ENCODE measurements at places on chromosomes 7 and 10.

DNA sequence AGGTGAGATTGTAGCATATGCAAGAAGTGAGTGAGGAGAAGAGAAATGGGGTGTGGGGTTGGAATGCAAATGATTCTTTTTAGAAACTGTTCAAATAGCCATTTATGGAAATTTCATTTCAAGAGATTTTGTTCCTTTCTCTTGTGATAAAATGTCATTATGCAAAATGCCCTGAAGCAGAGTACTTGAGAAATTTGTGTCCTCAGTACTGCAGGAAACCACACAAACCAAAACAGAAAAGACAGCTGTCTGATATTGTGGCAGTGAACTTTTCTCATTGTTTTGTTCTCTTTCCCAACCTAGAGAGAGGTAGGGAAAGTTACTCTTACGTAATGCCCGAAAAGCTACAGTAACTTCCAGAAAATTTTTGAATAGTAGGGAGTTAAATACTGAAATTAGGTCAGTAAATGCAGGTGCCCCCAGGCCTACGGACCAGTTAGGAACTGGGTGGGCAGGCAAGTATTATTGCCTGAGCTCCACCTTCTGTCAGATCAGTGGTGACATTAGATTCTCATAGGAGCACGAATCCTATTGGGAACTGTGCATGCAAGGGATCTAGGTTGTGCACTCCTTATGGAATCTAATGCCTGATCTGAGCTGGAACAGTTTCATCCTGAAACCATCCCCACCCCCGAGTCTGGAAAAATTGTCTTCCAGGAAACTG, 34.0 kb downstream of the DLD start:
- DNase-seq: no peak

GRCh38 chr10:68561865-68562649, 1.9 kb downstream of the TET1 start:
- DNase-seq: no peak

- no peak for DNase-seq
These were observed 265.8 kb downstream of the DNAJB6 start for GRCh38 chr7:157602581-157602980.

GRCh38 chr10:110265573-110266193, 39.0 kb downstream of the SMNDC1 start:
- DNase-seq: no peak

DNA sequence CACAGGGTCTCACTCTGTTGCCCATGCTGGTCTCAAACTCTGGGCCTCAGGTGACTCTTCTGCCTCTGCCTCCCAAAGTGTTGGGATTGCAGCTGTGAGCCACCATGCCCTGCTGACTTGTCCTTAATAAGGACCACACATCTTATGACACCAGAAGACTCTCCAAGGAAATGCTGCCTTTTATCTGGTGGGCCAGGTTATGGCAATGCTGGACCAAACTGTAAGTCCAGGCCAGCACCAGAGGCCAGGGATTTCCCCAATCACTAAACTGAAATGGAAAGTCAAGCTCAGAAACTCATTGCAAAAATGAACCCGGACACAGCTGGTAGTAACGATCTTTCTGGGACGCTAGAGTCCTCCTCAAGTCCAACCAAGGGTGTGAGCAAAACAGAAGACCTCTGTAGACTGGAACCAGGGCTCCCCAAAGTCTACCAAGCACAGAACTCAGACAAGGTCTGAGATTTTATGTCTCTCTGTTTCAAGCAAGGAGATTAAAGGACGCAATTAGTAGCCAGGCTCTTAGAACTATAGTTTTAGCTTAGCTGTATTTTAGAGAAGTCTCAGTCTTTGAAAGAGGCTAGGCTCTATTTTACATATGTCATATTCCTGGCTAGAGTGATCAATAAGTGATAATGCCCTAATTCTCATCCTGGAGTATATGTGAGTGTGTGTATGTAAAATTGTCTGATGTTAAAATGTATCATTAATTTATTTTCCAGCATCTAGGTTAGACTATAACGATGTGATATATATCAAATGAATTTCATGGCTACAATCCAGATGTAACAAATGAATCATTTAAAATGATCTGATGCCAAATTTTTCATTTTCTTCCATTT, 74.0 kb upstream of the ITGB1 start:
- no peak for DNase-seq

DNA sequence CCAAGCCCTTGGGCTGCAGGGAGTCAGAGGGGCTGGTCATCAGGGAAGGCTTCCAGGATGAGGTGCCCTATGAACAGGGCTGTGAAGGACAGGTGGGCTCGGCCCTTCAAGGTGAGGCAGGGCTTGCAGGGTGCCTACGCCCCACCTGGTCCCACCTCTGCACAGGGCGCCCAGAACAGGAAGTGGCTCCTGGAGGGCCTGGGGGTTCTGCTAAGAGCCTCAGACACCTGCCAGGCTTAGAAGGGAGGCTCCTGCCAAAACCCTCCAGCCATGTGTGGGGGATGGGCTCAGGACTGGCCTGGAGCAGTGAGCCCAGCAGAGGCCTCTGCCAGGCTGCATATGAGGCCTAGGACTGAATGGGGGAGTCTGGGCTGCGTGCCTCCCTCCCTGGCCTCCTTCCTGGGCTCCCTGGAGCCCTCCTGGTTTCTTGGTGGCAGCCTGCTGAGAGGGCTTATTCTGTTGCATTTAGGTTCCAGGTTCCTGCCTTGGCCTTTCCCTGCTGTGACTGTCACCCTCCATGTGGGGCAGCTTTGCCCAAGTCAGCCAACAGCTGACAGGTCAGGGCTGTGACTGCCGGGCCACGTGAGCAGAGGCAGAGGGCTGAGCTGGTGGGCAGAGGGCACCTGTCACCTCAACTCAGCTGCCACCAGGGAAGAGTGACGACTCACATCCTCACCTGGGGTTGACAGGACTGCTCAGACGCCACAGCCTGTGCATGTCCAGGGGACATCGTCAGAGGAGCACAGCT, 45.2 kb upstream of the MSMB start:
- DNase-seq: no peak

DNA sequence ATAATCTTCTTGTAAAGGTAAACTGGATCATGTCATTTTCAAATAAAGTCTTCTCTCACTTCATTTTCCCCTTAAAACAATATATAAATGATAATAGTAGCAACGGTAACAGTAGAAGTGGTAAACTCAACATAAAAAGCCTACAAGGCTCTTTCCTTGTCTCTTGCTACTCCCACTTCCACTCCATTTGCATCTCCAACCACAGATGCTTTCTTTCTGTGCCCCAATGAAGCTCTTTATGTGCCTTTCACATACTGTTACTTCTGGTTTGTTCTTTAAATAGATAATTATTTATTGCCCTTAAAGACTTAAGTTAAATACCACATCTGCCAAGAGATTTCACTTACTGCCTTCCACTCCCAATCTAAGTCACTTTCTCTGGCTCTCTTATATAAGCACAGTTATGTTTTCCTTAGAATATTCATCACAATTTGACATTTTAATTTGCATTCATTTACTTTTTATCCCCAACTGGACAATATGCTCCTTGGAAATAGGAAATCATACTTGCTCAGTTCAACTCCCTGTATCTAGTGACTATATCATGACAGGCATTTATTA, 149.9 kb downstream of the CRPPA start:
- DNase-seq: no peak

DNA sequence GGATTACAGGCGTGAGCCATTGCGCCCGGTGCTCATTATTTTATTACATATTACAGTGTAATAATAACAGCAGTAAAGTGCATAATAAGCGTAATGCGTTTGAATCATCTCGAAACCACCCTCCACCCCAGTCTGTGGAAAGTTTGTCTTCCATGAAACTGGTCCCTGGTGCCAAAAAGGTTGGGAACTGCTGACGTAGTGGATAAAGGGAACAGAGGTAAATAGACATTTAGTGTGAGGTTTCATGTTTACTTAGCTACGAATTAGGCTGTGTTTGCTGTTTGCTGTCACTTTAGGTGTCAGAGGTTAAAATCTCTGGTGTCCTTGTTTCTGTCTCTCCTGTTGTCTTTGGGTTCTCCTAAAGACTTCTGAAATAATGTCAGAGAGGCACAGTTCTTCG, 60.3 kb upstream of the SLC39A12 start:
- DNase-seq: no peak

GRCh38 chr10:110067960-110068770, 60.4 kb downstream of the ADD3 start:
- peak; percentile 38 for DNase-seq

- DNase-seq: no peak
These were observed 7.8 kb upstream of the HERC4 start for GRCh38 chr10:68082872-68083271.

DNA sequence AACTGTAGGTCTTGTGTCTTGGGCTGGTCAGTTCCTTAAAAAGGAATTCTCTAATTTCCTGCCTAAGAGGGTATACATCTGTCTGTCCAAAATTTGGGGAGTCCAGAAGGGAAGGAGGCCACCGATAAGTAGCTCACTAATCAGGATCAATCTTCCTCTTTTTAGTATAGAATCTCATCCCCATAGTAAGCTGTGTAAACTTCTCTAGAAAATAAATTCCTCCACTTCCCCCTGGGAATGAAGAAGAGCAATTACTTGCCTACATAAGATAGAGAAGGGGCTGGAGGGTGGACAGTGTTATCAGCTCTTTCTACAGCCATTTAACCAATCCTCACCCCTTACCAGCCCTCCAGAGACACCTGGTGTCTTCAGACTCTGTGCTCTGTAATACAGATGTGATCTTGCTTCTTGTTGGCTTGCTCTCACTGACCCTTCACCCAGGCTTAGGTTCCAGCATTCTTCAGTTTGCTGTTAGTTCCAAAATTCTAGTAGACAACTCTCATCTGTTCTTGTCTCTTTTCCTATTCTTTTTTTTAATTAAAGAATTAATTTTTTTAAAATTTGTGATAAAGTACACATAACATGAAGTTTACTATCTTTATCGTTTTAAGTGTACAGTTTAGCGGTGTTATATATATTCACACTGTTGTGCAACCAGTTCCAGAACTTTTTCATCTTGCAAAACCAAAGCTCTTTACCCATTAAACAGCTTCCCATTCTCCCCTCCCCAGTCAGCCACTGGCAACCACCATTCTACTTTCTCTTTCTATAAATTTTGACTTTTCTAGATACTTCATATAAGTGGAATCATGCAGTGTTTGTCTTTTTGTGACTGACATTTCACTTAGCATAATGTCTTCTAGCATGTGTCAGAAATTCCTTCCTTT, 6.5 kb upstream of the PRKAR2B start:
- no peak for DNase-seq

DNA sequence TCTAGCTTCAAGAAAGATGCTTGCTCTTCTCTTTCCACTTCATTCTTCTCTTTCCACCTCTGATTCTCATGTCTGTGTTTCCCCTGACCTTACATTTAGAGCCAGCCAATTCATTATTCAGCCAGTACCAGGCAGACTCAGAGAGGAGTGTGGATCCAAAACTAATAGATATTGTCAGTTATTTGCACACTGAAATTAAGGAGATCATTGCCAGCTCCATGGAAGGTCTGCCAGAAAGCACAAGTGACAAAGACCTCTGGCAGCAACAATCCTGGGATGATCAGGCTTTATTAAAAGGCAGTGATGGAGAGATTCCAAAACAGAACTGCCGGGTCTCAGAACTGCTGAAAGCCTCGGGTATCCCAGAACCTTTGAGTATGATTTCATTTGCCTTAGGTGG, 749.4 kb downstream of the XPNPEP1 start:
- no peak for DNase-seq

DNA sequence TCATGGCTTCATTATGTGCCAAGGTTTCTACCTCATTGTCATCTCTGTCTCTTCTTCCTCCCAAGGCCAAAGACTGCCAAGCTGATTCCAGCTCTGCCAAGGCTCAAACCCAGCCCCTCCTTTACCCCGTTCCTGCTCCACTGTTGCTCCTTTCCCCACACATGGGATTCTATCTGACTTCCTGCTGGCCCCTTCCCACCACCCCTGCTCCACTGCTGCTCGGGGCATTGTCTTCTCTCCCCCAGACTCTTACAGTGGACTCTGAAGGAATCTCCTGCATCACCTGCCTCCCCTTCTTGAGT, 86.3 kb downstream of the COBL start:
- DNase-seq: no peak

GRCh38 chr10:14282276-14282675, 48.4 kb downstream of the FRMD4A start:
- no peak for DNase-seq

DNA sequence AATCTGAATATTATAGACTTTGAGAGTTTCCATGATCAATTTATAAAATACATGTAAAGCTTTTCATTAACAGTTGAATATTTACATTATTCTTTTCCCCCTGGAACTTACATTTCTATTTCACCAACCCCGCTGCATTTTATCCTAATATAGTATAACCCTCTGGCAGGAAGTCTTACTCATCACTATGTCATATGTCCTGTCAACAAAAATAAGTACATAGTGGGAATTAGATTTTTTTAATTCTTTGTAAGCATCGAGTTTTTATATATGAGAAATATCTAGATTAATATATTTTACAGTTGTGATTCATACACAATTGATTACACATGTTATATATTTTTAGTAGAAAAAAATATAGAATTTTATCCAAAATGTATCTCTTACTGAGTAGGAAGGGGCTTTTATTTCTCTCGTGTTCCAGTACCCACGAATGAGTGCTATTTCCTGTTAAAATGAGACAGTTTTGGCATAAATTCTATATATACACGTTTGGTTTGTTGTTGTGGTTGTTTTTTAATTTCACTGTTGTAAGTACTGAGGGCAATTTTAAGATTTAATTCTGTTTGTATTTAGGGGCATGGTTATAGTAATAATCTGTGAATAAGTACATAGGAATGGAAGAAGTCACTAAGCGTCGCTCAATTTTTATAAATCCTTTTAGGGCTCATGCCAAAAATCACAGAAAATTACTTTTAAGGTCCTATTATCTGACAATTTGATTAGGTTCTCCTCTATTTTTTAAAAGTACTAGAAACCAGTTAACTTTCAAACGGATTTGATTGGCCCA, 87.1 kb downstream of the HECW1 start:
- DNase-seq: no peak

- peak; percentile 12 for DNase-seq
These were observed 81.6 kb downstream of the ARMH3 start for GRCh38 chr10:101974091-101974971.

DNA sequence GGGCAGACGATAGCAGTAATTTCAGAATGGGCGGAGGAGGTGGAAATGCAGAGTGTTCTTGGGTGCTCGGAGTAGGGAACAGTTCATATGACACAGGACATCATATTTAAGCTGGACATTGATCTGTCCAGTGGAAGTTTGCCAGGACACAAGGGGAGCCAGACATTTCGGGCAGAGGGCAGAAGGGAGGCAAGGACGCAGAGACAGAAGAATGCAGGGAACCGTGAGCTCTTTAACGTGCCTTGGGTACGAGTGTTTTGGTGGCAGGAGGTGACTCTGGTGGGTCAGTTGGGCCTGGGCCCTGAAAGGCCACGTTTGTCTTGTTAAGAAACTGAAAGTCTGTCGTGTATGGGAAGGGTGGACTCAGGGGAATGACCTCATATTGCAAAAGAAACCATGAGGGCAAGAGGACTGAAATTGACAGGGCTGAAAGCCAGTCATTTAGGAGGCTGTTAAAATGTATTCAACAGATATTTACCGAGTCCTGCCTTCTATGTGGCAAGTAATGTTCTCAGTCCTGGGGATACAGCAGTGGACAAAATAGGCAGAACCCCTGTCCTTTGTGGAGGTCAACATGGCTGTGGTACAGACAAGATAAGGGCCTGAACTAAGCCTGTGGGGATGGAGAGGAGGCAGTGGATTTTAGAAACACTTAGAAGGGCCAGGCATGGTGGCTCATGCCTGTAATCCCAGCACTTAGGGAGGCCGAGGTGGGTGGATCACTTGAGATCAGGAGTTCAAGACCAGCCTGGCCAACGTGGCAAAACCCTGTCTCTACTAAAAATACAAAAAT, 2.2 kb downstream of the OPTN start:
- DNase-seq: no peak

GRCh38 chr10:97718659-97719142, 5.2 kb downstream of the MARVELD1 start:
- no peak for DNase-seq

GRCh38 chr10:131575877-131576276, 264.4 kb upstream of the TCERG1L start:
- DNase-seq: no peak
